ENCODE measurements at places on chromosomes 2 and 18. TPM values are rescaled to one million over a fixed set of nuclear protein-coding genes. Genes with fewer than 3 reads are reported as not detected.

The OR6B2 gene
- total RNA-seq, result not detected

The GPC1 gene
- 52.1 TPM for total RNA-seq

The GNAL gene
- 0.65 TPM for total RNA-seq

The IL18R1 gene
- 1.5 TPM for total RNA-seq

The GAL3ST2 gene
- total RNA-seq, result 0.18 TPM

The EIF4E2 gene
- total RNA-seq, result 101 TPM

The TRIM54 gene
- not detected for total RNA-seq

The ROCK2 gene
- total RNA-seq, result 40.5 TPM

The PLEKHH2 gene
- 5.3 TPM for total RNA-seq

The SRD5A2 gene
- total RNA-seq, result not detected

The FLACC1 gene
- total RNA-seq, result 0.74 TPM

The AP1S3 gene
- 5.9 TPM for total RNA-seq

The SKOR2 gene
- total RNA-seq, result not detected

The APCDD1 gene
- 0.09 TPM for total RNA-seq

The SERPINE2 gene
- total RNA-seq, result 786 TPM

The PMS1 gene
- total RNA-seq, result 17.5 TPM

The ERBB4 gene
- not detected for total RNA-seq

The STEAP3 gene
- 18.2 TPM for total RNA-seq

The ERICH2 gene
- total RNA-seq, result 1.2 TPM

The PLGLB2 gene
- total RNA-seq, result 1.1 TPM

The PLGLB1 gene
- 1.8 TPM for total RNA-seq

The FAM124B gene
- total RNA-seq, result under 0.01 TPM

The GPR155 gene
- total RNA-seq, result 4.8 TPM

The GPR75 gene
- 0.71 TPM for total RNA-seq

The NCK2 gene
- total RNA-seq, result 25.6 TPM

The POTEI gene
- under 0.01 TPM for total RNA-seq

The CXXC1 gene
- 47.1 TPM for total RNA-seq

The GATA6 gene
- 28.6 TPM for total RNA-seq

The IRS1 gene
- total RNA-seq, result 10.7 TPM

The MC4R gene
- not detected for total RNA-seq

The KIAA2012 gene
- total RNA-seq, result under 0.01 TPM

The GKN1 gene
- not detected for total RNA-seq

The KCNIP3 gene
- total RNA-seq, result 0.57 TPM

The RFX8 gene
- 2.0 TPM for total RNA-seq
